GM04504 (cell line): ENCODE measurements at places on chromosomes 11 and 22.

DNA sequence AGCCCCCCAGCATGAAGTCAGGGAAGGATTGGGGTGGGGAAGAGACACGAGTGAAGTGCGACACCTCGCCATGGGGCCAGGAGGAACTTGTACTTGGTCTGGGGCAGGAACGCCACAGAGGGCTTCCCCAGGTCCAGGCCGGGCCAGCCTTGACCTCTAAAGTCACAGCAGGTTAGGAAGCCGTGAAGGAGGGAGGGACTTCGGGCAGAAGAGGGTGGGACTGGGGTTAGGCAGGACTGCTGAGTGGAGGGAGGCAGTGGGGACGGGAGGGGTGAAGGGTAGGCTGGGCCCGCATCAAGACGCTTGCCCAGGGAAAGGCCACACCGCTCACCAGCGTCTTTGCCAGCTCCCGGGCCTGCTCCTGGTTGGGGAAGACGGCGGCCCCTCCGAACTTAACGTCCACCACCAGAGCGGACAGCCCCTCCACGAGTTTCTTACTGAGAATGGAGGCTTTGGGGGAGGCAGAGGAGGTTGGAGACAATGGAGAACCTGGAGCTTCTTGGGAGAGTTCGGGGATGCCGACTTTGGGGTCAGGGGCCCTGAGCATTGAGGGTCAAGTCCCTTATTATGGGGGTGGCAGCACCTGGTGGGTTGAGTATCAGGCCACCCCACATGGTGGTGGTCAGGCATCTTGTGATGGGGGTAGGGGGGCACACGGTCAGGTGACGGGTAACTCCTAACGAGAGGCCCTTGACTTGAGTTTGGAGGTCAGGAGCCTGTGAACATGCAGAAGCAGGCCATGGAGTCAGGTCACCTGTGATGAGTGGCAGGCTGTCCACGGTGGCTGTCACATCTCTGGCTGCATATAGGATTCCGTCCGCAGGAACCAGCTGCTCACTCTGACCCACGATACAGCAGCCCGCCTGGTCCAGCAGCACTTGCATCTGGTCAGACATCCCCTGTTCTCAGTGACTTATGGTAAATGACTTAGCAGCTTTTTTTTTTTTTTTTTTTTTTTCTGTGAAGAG lies 1.7 kb upstream of the SCO2 start:
- no peak for DNase-seq

DNA sequence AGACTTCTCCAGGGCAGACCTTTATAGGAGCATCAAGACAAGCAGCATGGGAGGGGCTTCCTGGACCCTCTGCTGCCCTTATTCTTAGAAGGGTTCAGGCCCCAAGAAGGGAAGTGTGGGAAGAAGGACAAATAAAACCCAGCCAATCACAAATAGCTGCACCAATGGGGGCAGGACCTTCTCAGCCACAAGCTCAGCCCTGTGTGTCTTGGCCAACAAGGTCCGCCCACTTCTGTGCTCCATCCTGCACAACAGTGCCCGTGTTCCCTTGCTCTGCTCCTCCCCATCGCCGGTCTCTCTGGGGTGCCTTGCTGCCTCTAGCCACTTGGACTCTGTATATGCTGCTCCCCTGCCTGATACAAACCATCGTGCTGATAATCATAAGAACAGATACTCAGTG lies 86.1 kb downstream of the NAT10 start:
- DNase-seq, result no peak

GRCh38 chr22:40128989-40129388 lies 48.7 kb upstream of the TNRC6B start:
- no peak for DNase-seq

GRCh38 chr11:121892863-121893262 lies 223.2 kb downstream of the BLID start:
- no peak for DNase-seq

GRCh38 chr22:17770180-17771077 lies 3.8 kb downstream of the BID start:
- no peak for DNase-seq

DNA sequence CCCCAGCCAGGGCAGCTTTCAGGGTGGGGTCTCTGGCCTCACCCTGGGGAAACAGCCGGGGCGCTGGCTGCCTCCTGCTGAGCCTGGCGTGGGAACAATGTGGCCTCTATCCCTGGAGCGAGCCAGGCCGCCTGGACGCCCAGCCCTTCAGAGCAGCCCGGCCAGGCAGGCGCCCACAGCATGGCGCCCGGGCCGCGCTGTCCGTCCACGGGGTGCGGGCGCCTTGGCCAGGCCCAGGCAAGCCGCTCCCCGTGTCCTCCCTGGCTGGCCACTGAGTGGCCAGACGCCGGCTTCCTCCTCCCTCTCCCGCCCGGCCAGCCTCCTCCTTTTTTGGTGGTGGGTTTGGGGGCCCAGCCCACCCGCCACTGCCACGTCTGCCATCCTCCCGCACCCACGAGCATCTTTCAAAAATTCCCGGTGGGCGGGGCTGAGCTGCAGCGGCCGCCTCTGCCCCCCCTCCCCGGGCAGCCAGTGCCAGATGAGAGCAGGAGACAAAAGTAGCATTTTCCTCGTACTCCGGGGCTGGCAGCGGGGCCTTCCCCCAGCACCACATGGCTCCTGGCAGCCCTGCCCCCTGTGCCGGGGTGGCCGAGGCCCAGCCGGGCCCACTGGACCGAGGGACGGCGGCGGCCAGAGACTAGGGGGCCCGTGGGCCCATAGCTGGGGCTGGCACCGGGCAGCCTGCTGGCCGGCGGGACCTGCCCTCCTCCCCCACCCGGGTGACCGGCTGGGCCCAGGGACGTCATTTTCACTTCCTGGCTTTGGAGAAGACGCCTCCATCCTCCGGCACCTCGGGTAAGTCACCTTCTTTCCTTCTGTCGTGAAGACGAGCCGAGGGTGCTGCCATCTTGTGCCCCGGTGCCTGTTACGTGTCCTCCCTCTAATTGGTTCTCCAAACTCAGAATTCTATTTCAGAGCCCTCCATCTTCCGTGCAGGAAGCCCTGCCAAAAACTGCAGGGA lies 70.2 kb upstream of the PPARA start:
- peak; percentile 89 for DNase-seq

- DNase-seq, result no peak
Observed at GRCh38 chr22:46861468-46862367, 99.3 kb downstream of the TBC1D22A start.

DNA sequence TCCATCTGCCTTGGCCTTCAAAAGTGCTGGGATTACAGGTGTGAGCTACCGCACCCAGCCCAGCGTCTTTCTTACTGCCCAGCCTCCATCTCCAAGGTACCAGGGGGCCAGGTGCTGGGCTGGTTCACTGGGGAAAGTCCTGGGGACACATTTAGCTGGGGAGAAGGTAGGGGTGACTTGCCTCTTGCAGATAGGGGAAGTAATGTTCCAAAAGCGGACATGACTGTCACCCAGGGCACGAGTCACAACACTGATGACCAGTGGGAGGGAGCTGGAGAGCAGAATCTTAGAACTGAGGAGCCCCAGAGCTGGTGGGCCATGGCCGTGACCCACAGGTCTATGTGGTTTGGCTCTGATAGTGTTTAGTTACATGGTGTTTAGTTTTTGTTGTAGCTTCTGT lies 2.4 kb upstream of the SLC15A3 start:
- no peak for DNase-seq

DNA sequence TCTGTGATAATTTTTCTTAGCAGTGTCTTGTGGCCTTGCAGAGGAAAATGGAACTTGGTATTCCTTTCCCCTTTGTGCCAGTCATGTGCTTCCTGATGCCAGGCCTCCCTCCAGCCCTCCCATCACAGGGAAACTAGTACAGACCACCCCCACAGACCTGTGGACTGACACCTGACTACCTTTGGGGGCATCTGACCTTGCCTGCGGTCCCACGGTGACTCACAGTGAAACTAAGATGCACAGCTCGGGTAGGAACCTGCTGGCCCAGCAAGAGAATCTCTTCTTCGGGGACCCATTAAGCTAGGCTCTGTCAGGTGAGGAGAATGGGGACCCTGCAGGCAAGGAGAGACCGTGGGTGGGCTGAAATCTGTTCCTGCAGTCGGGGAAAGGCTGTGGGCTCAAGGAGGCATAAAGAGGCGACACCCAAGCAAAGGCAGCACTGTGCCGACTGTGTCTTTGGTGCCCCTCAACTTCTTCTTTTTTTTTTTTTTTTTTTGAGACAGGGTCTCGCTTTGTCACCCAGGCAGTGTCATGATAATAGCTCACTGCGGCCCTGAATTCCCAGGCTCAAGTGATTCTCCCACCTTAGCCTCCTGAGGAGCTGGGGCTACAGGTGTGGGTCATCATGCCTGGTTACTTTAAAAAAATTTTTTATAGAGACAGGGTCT lies 20.8 kb upstream of the PEX26 start:
- no peak for DNase-seq

DNA sequence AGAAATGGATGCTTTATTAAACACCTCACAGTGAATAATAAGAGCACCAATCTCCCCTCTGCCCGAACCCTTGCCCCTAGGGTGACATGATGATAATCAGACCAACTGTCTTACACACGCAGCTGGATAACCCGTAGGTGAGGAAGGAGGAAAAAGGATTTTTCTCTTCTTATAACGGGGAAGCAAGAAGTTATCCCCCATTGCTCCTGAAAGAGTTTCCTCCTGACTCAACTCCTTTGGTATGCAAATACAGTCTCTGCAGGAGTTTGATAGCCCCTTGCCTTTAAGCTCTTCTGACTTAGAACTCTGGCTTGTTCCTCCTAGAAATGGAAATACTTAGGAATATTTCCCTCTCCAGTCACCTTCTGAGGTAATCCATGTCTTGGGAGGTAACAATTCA lies 455.8 kb downstream of the TMEM135 start:
- no peak for DNase-seq

DNA sequence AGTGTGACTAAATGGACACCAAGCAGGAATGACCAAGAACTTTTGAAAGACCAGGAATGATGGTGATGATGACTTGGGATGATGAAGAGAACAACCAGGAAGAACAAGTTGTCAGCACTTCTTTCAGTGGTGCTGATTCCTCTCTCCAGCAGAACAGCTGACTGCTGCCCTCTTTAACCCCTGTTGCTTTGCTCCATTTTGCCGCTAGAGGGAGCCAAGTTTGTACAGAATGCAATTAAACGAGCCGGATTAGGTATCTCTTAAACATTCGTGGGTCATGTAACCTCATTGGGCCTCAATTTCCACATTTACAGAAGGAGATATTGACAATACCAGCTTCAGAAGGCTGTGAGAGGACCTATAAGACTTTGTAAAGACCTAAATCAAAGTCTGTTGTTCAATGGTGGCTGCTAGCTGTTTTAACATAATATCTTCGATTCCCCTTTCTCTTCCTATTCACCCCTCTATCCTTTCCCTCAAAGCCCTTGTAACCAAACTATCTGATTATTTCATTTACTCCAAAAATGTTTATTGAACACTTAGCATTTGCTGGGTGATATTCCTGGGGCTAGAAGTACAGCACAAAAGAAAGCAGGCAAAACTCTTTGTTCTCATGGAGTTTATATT lies 1.9 kb downstream of the OR4S1 start:
- peak; percentile 21 for DNase-seq

DNA sequence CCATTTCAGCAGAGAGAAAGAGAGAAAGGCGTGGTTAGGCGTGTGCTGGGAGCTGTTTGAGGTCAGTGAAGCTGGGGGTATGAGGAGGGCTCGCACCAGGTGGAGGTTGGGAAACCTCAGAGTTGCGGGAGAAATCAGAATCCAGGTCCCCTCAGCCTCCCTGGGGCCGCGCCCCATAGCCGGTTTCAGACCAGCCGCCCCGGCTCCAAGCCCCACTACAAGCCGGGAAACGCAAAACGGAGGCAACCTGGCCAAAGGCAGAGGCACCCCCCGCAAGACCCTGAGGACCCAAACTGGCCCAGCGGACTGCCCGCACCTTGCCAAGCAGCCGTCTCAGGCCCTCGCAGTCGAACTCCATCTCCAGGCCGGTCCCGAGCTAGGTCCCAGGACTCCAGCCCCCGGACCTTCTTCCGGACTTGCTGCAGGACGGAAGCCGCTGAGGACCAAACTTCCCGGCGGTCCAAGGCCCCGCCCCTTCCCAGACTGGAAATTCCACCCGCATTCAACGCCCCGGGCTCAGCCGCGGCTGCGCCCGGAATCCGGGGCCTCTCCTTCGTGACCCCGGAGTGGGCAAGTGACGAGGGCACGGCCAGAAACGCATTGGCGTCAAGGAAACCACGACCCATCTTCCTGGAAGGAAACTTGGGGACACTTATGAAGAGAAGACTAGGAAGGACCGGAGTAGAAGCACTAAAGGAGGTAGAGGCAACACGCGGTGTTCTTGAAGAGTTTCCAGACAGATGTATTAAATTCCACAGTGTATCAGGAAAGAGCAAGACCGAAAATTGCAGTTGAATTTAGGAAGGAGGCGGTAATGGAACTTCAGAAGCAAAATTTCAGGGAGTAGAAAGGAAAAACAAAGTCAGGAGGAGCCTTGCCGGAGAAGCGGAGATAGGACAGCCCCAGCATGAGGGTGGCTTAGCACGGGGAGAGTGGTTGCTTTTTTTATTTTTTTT lies at the start of gene UEVLD:
TSS of gene UEVLD (minus strand) at position 438 of the 956 bp plus-strand sequence. CDS start at position 358, 80 bp downstream.
- DNase-seq, result peak; percentile 73

DNA sequence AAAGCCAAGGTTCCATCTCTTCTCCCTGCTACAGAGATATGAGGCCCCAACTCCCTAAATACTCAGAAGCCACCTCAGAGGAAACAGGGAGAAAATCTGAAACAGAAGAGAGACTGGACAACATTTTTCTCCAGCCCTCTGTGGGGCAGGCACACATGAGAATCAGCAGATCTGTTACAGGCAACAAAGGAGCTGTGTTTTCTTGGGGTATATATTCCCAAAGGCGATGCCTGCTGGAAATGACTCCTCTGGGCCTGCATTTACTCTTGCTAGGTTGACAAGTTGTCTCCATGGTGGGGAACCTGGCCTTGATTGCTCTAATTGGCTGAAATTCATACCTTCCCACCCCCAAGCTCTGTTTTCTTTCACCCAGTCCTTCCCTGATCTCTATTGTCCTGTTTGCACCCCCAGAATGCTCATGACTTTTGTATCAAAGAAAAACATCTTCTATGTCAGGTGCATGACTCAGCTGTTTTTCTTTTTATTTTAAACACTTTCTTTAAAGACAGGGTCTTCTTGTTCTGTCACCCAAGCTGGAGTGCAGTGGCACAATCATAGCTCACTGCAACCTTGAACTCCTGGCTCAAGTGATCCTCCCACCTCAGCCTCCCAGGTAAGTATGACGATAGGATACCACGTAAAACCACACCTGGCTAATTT lies 23.5 kb upstream of the P2RY6 start:
- DNase-seq, result no peak

DNA sequence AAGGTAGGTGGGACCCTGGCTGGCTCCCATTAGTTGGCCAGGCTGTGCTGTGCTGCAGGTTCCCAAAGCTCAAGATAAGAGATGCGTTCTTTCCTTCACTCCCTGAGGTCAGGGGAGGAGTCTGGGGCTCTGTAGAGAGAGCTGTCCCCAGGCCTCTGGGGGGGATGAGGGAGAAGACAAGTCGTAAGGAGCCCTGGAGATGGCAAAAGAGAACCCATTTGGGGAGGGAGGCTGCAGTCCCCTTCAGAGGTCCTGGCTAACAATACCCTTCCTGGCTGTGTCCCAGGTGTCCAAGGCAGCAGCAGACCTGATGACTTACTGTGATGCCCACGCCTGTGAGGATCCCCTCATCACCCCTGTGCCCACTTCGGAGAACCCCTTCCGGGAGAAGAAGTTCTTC lies 916 bp downstream of the GNG3 start:
- no peak for DNase-seq

DNA sequence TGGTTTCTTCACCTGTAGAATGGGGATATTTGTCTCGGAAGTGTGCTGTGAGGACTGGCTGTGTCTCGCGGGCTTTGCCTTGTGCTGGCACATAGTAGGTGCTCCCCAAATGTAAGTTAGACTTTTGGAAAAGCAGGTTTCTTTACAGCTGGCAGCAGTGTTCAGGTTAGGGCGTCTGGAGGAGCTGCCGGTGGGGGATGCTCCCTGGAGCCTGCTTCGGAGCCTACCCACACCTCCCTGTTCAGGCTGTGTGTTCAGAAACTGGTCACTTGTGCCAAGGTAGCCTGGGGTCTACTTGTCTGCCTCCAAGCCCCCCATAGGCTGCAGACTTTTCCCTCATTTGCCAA lies 60.0 kb downstream of the OTOG start:
- no peak for DNase-seq
